ENCODE measurements at places on chromosomes 11 and 22. TPM values are rescaled to one million over a fixed set of nuclear protein-coding genes. Genes with fewer than 3 reads are reported as not detected.

DNA sequence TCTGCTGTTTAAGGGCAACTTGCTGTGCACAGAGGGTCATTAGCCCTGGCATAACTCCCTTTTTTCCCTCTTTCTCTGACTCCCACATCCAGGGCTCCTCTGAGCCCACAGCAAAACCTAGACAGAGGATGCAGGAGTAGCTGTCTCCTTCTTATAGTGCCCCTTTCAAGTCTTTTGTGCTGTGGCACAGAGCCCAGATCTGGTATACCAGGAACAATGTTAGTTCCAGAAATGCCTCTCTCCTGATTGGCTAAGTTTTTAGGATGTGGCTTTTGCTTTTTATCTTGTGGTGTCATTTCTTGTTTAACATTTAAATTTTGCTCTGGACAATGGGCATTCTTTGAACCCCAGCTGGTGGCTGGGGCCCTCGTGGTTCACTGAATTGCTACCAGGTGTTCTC lies 25.6 kb upstream of the RRM1 start:
- DNase-seq = no peak

GRCh38 chr11:86680716-86681482 lies 8.5 kb upstream of the ME3 start:
- no peak for DNase-seq

DNA sequence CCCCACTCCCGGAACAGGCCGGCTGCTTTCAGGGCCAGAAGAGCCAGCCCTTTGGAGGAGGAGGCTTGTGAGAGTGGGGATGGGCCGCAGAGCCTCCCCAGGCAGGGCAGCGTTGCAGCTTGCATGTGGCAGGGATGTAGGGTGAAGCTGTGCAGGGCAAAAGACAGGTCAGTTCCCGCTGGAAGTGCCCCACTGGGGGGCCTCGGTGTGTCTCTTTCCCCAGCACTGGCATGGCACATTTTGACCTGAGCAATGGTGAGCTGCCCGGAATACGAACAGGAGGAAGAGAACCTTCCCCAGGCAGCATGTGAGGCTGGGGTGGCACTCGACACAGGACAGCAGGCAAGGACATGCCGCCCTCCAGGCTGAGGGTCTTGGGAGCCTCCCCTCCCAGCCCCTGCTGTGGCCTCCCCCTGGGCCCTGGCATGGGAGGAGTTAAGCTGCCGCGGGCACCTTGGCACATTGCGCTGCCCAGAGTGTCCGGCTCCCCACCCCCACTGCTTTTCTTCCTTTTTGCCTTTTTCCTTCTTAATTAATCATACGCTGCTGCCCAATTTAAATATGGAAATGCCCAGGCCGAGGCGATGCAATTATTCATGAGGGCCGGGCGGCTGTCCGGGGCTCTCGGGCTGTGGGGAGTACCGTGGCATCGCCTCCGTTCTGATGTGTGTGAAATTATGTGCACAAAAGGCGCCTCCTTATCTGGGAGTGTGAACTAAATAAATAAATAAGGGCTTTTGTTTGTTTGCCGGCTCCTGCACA lies 76.0 kb upstream of the WNT7B start:
- no peak for DNase-seq

DNA sequence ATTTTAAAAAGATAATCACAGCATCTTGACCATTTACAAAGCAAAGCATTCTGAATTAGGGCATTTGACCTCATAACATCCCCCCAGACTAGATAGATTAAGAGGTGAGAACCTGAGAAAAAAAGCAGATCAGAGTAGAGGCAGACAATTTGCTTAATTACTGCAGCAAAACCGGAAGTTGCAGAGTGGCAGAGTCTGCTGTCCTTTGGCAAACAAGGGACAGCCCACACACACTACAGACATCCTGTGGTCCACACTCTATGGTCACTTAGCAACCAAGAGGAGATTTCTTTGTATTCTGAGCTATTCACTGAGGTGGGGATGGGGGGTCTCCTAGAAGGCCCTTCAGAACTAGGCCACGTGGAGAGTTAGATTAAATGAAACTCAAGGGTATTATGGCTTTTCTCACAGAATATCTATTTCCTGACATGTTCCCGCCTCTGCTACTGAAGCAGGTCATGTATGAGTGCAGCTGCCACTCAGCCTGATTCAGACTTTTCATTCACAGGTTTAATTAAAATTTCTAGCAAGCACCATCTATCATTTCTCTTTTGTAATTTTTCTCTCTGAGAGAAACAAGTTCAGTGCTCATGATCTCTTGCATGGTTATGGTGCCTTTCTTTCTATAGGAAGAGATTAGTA lies 48.5 kb downstream of the SVIP start:
- DNase-seq = no peak

GRCh38 chr22:35318346-35319215 lies 18.9 kb downstream of the TOM1 start:
- DNase-seq = no peak

Gene AIFM3
- 0.53 TPM for total RNA-seq

- no peak for DNase-seq
Measured at GRCh38 chr11:104090767-104091166, 54.3 kb downstream of the DDI1 start.

Gene DEAF1
- 14.9 TPM for total RNA-seq

GRCh38 chr11:1739576-1739975 lies 10.8 kb downstream of the IFITM10 start:
- no peak for DNase-seq

Gene SORL1
- 53.7 TPM for total RNA-seq

DNA sequence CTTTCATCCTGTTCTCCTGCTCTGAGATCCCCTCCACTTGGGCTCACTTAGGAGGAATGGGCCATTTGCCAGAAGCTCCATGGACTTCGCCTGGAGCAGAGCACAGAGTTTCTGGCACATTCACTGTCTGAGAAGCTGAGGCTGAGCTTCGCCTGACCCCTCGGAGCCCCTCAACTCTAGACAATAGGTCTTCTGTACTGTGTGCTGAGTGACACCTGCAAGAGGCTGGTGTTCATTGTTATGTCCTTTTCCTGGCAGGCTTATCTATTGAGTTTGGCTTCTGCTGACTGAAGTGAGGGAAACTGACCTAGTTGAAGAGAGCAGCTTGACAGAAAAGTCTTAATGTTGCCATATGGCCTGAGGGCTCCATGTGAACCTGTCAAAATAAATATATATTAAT lies 124.3 kb downstream of the EHF start:
- no peak for DNase-seq

Gene DERL3
- 0.74 TPM for total RNA-seq

DNA sequence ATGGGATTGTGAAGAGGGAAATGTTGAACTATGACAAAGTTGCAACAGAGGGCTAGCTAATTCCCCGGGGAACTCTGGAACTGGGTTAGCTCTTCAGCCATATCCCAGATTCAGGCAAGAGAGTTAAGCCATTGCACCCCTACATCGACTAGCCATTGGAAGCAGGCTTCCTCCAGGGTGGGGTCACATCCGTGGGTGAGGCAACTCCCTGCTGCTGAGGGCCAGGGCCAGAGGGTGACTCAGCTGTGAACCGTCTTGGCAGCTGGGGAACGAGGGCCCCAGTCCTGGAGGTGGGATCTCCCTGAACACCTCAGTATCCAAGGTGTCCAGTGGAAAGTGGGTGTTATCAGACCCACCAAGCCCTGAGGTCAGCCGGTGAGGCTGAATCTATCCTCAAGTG lies 41.1 kb downstream of the RPS6KA4 start:
- DNase-seq = no peak

DNA sequence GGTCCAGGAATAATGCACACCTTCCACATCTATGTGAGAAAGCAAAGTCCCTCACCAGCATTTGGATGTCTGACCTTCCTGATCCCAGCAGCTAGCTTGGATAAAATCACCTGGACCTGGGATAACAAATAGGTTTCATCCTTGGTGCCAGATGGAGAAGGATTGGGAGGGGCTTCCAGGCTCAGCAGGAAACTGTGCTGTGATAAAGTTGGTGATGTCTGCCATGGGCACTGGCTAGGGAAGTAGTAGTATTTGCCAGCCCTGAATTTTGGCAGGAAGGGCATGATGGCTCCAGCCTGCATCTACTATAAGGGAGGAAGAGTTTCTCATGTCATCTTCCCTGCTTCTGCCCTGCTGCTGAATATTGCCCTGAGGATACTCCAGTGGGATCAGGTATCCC lies 37.5 kb downstream of the C11orf91 start:
- DNase-seq = no peak

DNA sequence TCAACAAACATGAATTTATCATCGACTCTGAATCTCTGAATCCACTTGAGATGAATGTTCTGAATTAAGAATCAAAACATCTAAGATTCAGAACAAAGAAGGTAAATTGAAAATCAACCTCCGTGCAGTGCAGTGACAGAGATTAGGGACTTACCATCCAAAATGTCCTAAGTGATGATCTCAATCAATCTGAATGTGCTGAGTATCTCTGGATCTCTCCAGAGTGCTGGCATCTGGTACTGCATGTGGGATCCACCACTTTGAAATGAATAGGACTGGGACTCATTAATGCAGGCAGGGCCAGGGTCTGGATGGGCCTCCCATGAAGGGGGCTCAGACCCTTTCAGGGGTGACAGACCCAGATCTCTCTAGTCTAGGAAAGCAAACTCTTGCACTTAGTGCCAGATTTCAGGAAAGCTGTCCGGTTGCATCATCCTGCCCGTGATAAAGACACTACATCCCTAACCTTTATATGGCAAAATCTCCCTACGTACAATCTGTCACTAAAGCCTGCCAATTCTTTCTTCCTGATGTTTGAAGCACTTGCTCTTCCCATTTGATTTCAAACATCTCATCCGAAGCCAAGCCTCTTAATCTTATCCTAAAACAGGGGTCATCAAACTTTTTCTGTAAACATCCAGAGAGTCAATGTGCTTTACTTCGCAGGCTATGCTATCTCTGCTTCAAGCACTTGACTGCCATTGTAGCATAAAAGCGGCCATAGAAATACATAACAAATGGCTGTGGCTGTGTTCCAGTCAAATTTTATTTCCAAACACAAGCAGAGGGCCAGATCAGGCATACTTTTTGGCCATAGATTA lies 263.3 kb downstream of the LARGE1 start:
- no peak for DNase-seq

- DNase-seq = no peak
Measured at GRCh38 chr11:1737080-1737757, 13.2 kb downstream of the IFITM10 start.

Gene RCE1
- 12.2 TPM for total RNA-seq

DNA sequence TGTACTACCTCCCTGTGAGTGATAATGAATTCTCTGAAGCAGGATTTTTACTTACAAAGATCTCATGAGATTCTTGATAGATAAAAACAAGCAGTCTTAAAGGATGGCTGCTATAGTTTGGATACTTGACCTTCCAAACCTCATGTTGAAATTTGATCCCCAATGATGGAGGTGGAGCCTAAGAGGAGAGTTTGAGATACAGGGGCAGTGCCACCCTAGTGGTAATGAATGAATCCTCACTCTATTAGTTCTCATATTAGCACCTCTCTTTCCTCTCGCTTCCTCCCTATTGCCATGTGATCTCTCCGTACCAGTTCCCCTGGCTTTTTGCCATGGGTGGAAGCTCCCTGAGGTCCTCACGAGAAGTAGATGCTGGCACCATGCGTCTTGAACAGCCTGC lies 37.9 kb upstream of the OR8B8 start:
- DNase-seq = no peak

Gene PAMR1
- 179 TPM for total RNA-seq

Gene MYO18B
- total RNA-seq = 4.8 TPM

- no peak for DNase-seq
Measured at GRCh38 chr11:92249156-92249753, 24.6 kb downstream of the FAT3 start.

GRCh38 chr11:17901481-17901880 lies 111.4 kb downstream of the SERGEF start:
- no peak for DNase-seq

DNA sequence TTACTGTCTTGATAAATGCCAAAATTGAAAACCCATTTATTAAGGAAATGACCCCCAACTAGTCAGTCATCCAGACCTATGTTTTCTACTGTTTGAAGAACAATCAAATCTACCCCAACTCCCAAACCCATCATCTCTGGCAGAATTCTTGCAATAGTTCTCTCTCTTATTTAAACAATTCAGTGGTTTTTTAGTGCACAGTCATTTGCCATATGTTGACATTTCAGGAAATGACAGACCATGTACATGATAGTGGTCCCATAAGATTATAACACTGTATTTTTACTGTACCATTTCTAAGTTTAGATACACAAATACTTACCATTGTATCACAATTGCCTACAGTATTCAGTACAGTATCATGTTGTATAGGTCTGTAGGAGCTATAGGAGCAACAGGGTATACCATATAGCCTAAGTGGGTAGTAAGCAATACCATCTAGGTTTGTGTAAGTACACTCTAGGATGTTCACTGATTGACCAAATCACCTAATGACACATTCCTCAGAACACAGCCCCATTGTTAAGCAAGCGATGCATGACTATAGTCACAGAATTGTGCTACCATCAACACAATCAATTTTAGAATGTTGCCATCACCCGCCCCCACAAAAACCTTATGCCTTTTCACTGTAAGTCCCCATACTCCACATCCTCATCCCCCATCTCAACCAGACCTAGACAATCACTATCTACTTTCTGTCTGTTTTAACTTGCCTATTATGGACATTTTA lies 41.8 kb downstream of the MMP20 start:
- no peak for DNase-seq

DNA sequence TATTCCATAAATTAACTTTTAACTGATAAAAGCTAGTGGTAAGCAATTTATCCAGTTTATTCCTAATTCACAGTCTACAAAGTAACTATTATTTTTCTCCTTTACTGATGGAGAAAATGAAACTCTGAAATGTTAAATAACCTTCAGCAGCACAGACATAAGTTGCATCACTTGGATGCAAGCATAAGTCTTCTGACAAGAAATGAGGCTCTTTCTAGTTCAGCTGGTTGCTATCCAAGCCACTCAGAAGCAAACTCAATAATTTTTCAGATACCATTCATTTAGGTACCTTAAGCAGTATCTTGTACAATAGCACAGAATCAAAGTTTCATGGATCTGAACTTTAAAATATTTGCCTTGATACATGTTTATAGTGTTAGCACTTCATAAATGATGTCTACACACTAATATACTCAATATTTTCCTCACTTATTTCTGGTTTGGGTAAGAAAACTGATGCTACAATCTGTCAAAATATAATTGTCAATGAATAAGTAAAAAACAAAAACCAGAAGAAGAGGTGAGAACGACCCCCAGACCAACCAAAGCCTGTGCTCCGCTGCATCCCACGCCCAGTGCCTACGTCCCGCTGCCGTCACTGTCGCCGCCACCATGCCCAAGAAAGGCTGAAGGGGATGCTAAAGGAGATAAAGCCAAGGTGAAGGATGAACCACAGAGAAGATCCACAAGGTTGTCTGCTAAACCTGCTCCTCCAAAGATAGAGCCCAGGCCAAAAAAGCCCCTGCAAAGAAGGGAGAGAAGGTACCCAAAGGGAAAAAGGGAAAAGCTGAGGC lies 18.1 kb downstream of the FAM168A start:
- DNase-seq = no peak

DNA sequence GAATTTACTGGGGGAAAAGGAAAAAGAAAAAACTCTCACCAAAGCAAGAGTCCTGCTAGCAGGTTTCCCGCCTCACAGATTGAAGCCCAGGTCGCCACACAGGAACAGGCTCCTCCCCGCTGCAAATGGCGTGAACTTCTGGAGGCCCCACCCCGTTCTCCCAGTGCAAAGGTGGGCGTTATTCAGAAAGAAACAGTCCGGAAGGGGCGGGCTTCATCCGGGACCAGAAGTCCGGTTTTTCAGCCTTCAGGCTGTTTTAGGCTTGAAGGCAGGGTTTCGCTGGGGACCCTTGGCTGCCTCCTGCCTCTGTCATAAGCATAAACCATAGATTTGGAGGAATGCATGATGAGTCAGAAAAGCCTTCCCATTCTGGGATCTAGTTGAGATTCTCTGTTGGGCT lies 148.3 kb upstream of the POU2AF2 start:
- DNase-seq = no peak

Gene PARVG
- total RNA-seq = 5.8 TPM

Gene C11orf87
- total RNA-seq = 0.69 TPM

All from urinary bladder (tissue), 4 donors.